ENCODE measurements at places on chromosomes 7 and 10. TPM values are rescaled to one million over a fixed set of nuclear protein-coding genes. Genes with fewer than 3 reads are reported as not detected.

Gene DNAH11
- total RNA-seq, result 1.6 TPM

Gene UNCX
- not detected for total RNA-seq

Gene C10orf67
- total RNA-seq, result not detected

Gene SSBP1
- total RNA-seq, result 173 TPM

Gene CHST12
- 11.4 TPM for total RNA-seq

Gene C7orf33
- not detected for total RNA-seq

Gene MMP21
- not detected for total RNA-seq

Gene GPR85
- not detected for total RNA-seq

Gene ANKRD1
- total RNA-seq, result 0.22 TPM

Gene FFAR4
- not detected for total RNA-seq

Gene GSAP
- total RNA-seq, result 4.3 TPM

Gene UBE2D4
- 6.1 TPM for total RNA-seq

Gene AKR1C3
- total RNA-seq, result 1.00 TPM

Gene ANKRD30A
- total RNA-seq, result not detected

Gene AGMO
- 1.1 TPM for total RNA-seq

Gene IFIT1B
- not detected for total RNA-seq

Gene AS3MT
- 10.7 TPM for total RNA-seq

Gene TRIM74
- total RNA-seq, result not detected

Gene PGAM2
- 2.7 TPM for total RNA-seq

Gene ZSWIM8
- total RNA-seq, result 21.8 TPM

Gene AGAP5
- total RNA-seq, result 6.0 TPM

Gene SPDYE16
- total RNA-seq, result not detected

Gene CCDC3
- total RNA-seq, result 0.73 TPM

Gene HTR5A
- total RNA-seq, result not detected

Gene CLCN1
- 0.11 TPM for total RNA-seq

Gene SLC18A3
- total RNA-seq, result not detected

Gene SCD
- total RNA-seq, result 258 TPM

Gene AGAP3
- 76.0 TPM for total RNA-seq

Gene EPO
- 0.15 TPM for total RNA-seq

Gene CLDN3
- 3.3 TPM for total RNA-seq

Gene TET1
- 47.6 TPM for total RNA-seq

Gene TES
- 87.3 TPM for total RNA-seq

Gene TACR2
- total RNA-seq, result not detected
